Fibroblast of pulmonary artery (primary cell): ENCODE measurements at places on chromosomes 2 and 18.

GRCh38 chr2:235903782-235904584 lies 264.2 kb downstream of the GBX2 start:
- DNase-seq, result no peak

DNA sequence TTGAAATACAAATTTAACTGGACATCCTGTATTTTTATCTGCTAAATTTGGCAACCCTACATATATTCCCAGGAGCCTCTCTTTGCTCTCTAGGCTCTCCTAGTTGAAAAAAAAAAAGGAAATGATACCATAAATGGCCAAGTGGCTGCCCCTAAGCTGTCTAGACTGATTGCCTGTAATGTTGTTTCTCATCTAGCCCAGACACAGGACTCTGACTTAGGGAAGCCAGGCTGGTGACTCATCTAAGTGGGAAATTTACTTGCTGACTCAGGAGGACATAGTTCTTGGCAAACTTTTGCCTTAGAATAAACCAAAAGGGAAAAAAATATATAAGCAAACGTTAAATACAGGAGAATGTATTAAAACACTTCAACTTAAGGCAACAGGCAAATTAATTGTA lies 14.6 kb upstream of the ITGAV start:
- peak; percentile 99 for DNase-seq

GRCh38 chr2:70480468-70480867 lies 73.2 kb downstream of the TGFA start:
- no peak for DNase-seq

DNA sequence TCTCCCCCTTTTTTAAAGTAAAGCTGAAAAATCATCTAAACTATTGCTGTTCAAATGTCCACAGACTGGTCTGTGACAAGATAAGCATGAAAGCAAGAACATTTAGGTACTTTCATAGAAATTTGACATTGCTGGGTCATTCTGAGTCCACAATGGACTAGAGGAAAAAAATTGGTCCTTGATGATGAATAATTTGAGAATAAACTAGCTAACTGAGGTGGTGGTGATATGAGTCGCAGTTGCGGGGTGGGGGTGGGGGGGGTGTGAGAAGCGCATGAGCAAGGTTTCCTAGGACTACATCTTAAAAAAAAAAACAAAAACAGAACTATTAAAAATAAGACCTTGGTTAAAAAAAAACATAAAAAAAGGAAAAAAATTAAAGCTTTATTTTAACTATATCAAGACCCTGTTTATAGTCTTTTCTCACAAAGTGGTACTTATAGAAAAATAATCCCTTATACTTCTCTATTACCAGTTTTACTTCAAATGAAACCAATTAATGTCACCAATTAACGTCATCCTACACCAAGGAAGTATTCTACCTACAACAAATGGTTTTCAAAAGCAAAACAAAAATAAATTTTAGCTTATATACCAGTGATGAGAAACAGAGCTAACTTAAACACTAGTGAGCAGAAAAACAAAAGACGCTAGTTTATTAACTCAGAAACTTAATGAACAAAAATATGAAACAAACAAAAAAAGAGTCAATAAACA lies 88.1 kb downstream of the ASXL2 start:
- no peak for DNase-seq

- peak; percentile 76 for DNase-seq
Observed at GRCh38 chr2:238462782-238463396, 36.2 kb downstream of the ASB1 start.

GRCh38 chr2:64349131-64349530 lies 104.8 kb upstream of the LGALSL start:
- no peak for DNase-seq

GRCh38 chr2:184558713-184559464 lies 39.4 kb upstream of the ZNF804A start:
- DNase-seq, result no peak

- DNase-seq, result no peak
Observed at GRCh38 chr18:55300936-55301531, 287.0 kb downstream of the TCF4 start.

DNA sequence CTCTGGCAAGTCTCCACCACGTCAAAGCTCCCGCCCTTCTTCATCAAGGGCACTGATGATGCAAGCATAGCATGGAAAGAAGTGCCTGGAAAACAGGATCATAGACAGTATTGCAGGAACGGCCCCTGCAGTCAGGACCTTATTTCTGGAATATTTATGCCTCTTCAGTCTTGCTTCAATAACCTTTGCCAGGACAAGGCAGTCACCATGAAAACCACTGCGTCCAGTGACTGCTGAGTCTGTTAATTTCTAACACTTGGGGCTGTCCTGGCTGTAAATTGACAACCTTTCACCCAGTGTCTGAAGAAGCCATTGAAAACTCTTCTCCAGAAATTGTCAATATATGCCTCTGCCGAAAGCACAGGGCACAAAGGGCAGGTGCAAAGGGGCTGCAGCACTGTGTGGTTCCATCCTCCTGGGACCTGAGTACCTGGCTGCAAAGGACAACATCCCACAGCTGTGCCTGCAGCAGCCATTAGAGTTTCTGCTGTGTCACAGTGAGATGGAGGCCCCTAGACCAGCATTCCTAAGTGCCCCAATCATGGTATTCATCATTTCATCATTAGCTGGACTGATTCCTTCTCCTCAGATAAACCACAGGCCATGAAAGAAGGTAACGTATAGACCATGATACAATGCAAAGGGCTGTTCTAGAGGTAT lies 819.6 kb downstream of the RNF144A start:
- no peak for DNase-seq

GRCh38 chr2:3504741-3505140 lies 14.6 kb downstream of the ADI1 start:
- no peak for DNase-seq

DNA sequence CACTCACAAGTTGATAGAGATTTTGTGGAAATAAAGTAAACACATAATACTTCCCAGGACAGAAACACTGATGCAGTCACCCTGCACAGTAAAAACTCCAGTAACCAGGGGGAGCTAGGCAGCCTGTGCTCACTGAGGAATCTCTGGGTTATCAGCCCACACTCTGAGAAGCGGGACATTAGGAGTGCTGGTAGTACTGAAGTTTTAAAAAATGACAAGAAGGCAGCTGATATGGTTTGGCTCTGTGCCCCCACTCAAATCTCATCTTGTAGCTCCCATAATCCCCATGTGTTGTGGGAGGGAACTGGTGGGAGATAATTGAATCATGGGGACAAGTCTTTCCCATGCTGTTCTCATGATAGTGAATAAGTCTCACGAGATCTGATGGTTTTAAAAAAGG lies 31.4 kb downstream of the KCTD1 start:
- peak; percentile 17 for DNase-seq

GRCh38 chr2:146734042-146734820 lies 1110.6 kb upstream of the ACVR2A start:
- peak; percentile 87 for DNase-seq

- DNase-seq, result no peak
Observed at GRCh38 chr2:46549166-46549844, 69.9 kb downstream of the TMEM247 start.

GRCh38 chr2:86646865-86647264 lies 23.2 kb upstream of the RNF103 start:
- DNase-seq, result no peak

DNA sequence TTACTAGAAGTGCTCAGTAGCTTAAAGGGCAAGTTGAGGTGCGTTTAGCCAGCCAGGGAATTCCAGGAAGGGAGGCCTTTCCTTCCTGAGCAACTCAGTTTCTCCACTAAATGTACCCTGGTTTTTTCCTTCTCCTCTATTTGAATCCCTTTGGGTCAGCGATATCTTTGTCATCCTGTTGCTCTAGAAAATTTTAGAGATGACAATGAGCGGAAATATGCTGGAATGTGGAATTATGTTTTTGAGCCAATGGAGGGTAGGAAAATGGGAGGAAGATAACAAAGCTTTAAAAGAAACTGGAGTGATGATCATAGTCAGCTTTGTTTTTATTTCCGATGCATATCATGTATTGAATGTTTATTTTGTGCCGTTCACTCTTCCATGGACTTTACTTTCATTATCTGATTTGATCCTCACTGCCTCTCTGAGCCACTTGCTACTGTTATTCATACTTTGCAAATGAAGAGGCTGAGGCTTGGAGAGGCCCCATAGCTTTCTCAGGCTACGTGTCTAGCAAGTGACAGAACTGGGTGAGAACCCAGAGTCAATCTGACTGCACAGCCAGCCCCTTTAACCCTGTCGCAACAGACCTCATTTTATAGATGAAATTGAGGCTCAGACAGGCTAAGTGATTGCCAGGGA lies 67.3 kb downstream of the NTSR2 start:
- DNase-seq, result no peak

DNA sequence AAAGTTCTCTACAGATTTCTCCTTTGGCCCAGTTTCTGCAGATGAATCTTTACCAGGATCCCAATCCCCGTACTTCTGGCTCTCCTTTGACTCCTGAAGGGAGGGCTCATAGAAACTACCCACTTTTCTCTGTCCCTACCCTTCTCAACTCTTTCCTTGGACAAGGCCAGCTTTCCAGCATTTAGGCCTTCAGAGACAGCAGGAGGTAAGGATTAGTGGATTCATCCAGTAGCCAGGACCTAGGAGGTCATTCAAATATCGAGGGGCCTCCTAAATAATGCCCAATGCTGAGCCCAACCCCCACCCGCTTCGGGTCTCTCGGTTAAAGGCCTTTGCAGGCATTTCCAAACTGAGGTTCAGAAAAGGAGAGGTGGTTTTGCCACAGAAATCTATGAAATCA lies 4.8 kb upstream of the ZNF532 start:
- DNase-seq, result no peak

GRCh38 chr2:199461711-199462346 lies 4.1 kb upstream of the SATB2 start:
- DNase-seq, result no peak

DNA sequence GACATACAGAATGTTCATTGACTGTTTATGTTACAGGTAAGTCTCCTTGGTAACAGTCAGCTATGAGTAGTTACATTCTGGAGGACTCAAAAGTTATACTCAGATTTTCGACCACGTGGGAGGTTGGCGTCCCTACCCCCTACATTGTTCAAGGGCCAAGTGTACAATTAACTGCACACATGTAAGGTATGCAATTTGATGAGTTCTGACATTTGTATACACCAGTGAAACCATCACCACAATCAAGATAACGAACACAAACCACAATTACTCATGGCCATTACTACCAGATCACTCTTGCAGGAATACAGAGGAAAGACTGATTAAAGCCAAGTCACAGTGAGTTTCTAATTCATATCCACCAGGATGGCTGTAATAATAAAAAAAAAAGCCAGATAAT lies 39.6 kb upstream of the LDLRAD4 start:
- peak; percentile 2 for DNase-seq

DNA sequence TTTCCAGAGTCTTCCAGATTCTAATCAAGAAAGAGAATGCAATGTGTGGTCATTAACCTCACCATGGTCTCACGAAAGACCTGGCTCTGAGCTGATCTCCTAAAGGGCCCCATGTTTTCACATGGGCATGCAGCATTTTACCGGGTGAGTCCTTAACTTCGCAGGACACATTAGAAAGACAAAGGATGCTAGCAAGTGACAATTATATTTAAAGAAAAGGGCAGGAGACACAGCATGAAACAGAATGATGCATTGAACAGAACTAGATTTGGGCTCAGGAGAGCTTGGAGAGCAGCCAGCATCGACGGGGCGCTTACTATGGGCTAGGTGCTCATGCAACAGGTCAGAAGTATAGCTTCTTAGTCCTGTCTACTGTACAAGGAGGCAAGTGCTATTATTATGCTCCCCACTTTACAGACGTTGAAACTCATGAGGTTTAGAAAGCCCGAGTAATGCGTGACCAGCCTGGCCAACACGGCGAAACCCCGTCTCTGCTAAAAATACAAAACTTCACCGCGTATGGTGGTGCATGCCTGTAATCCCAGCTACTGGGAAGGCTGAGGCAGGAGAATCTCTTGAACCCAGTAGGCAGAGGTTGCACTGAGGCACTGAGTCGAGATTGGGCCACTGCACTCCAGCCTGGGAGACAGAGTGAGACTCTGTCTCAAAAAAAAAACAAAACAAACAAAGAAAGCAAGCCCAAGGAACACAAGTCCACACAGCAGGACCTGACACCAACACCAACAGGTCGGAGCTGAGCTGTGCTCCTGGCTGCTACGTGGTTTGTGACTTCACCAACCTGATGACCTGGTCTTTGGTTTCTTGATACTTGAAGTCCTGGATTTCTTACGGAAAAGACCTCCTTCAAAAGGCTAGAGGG lies 16.1 kb downstream of the MBP start:
- DNase-seq, result no peak

DNA sequence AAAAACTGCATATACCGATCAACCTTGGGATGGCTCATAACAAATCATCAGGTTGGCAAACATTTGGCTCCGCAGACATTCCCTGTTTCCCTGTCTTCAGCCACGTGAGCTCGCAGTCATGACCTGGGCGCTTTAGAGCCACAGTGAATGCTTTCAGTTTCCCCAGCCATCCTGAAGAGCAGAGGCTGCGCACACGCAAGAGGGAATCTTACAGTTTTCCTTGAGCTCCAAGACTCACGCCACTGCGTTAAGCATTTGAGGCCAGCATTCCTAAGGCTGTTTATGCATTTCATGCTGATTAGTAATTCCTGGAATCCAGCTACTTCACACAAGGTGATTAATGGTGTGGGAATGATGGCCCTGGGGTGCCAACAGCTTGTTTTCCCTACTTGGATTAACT lies 95.1 kb downstream of the MTCL1 start:
- DNase-seq, result peak; percentile 96

DNA sequence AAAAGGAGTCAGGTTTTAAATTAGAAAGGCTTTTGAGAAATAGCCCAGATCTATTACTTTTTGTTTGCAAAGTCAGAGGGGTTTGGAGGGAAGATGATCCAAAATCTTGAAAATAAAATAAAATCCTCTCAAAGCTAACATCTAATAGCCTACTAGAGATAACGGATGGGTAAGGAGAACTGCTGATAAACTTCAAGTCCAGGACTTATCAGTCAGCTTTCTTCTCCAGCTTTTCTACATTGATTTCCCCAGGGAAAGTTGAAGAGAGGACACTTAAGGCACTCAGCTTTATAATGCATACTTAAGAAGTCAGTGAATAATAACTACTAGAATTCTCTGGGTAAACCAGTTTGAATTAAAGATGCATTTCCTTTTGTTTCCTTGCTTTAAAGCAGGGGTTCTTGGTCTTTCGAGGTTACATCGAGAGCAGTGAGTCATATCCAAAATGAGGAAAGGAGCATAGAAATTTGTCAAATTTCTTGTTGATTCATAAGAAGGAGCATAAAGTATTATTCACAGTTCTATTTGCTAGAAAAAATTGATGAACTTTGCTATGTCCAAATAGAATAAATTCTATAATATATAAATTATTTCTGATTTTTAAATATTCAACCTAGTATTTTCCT lies 43.2 kb upstream of the ITPRID2 start:
- no peak for DNase-seq

DNA sequence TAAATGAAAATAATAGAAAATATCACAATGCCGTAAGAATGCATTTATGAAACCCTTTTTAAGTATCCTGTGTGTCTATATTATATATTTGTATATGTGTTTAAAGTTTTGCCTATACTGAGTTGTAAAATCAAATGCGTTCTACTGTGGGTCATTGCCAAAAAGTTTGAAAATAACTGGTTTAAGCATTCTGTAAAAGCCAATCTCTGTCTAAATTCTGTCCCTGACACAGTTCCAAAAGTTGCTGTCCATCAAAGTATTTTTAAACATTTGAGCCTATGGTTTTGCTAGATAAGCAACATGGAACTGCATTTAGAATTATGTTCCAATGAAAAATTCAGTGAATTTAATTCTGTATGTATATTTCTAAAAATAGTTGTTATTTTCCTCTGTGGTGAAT lies 1360.4 kb upstream of the CRIM1 start:
- no peak for DNase-seq
